NCI-H1694 treated with DMSO at 0.1 percent for 48 hours (cell line): ENCODE measurements at places on chromosomes 1 and 21.

GRCh38 chr21:33642896-33643657 lies 776 bp downstream of the ITSN1 start:
- DNase-seq = no peak

GRCh38 chr1:143720087-143721023 lies 251.4 kb downstream of the FAM72C start:
- DNase-seq = no peak

DNA sequence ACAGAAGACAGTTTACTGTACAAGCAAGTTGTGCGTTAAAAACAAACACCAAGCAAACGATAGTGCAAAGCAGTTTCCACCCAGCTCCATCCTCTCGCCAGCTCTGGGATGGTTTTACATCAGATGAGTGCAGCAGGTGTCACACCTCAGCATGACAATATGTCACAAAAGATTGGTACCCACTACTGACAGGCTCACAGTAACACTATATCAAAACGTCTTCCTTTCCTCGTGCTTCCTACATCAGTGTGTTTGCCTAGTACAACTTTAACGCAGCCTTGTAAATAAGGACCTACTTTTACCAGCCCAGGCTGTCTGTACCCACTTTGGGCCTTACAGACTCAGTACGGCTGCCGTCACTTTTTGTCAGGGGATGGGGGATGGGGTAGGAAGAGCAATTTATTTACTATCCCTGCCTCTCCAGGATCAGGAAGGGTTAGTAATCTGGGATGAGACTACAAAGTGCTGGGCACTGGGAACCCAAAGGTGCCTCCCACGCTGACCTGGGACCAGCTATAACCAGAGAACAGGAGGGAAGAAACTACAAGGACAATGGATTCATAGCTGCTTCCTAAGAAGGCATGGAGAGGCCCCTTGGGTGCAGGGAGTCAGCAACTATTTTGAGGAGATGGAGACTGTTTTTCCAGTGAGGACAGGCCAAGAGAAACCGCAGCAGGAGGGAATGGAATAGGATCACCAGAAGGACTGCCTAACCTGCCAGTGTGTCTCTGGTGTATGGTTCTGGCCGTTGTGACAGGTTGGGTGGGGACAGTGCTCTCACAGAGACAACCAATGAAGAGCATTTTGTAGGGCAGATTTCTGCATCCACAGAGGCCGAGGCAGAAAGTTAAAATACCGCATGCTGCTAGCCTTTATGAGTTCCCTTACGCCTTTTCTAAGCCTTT lies 30.2 kb downstream of the RUNX3 start:
- DNase-seq = no peak

- DNase-seq = no peak
Observed at GRCh38 chr1:162271972-162272371, 104.7 kb downstream of the SPATA46 start.

GRCh38 chr1:54584575-54584974 lies 36.5 kb downstream of the ACOT11 start:
- no peak for DNase-seq

GRCh38 chr1:45407629-45408287 lies 67.5 kb upstream of the MUTYH start:
- DNase-seq = no peak

- DNase-seq = no peak
Observed at GRCh38 chr1:183414365-183414764, 3.8 kb downstream of the NMNAT2 start.
